Naive thymus-derived CD8-positive, alpha-beta T cell (primary cell): ENCODE measurements at places on chromosomes 12 and 14. TPM values are rescaled to one million over a fixed set of nuclear protein-coding genes. Genes with fewer than 3 reads are reported as not detected.

DNA sequence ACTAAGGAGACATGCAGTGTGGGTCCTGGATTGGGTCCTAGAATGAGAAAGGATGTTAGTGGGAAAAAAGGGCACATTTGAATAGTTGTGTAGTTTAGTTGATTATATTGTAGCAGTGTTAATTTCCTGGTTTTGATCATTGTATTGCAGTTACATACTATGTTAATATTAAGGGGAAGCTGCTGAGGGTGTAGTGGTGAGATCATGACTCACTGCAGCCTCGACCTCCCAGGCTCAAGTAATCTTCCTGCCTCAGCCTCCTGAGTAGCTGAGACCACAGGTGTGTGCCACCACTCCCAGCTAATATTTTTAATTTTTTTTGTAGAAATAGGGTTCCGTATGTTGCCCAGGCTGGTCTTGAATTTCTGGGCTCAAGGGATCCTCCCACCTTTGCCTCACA is 21.7 kb downstream of the BORCS5 start:
- DNase-seq: no peak

DNA sequence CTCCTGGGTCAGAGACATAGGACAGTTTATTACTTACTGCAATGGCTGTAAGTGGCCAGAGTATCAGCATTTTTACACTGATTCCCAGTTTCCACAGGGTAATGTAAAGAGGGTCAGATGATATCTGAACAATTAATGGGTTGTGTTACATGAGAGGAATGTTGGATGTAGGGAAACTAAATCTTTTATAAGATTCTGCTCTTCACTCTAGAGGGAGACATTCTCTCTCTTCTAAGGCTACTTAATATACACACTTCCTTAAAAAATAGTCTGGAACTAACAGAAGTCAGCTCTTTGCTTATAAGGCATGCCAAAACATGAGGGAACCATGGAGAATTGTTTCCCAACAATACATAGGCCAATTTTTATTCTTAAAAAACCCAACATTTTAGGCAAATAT is 389.8 kb downstream of the ETNK1 start:
- DNase-seq: no peak

FOXN4 gene
- total RNA-seq: not detected

DNAJC22 gene
- total RNA-seq: not detected

NRDE2 gene
- 36.8 TPM for total RNA-seq

PPFIA2 gene
- total RNA-seq: not detected
